ENCODE measurements at places on chromosomes 4 and X.

GRCh38 chrX:46624090-46624786, 50.7 kb downstream of the CHST7 start:
- no peak for DNase-seq

GRCh38 chrX:46333550-46333949, 211.7 kb downstream of the ZNF674 start:
- no peak for DNase-seq

GRCh38 chr4:169957785-169958184, 68.4 kb downstream of the MFAP3L start:
- DNase-seq = no peak

DNA sequence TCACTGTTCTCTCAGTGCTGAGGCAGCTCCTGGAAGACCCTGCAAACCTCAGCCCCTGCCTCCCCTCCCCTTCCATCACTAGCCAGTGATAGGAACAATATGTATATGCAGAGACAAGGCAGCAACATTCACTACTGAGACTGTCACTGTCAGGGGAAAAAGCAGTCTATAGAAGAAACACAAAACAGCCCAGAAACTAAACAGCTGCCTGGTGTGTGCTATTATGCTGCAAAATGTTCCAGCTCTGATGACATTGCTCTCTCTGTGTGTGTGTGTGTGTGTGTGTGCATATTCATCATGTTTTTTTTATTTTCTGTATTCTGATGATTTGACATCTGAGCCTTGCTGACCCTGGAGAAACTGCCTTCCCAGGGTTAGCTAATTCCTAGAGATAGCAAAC, 147.2 kb downstream of the SPATA18 start:
- no peak for DNase-seq

- no peak for DNase-seq
These were observed 158.2 kb downstream of the C4orf33 start for GRCh38 chr4:129254126-129254525.

GRCh38 chrX:153778181-153778580, 2.7 kb upstream of the SRPK3 start:
- no peak for DNase-seq

- DNase-seq = no peak
These were observed 2.8 kb downstream of the SOD3 start for GRCh38 chr4:24798036-24798610.

- no peak for DNase-seq
These were observed 177.0 kb upstream of the ATP6AP2 start for GRCh38 chrX:40403757-40404156.

GRCh38 chr4:176614793-176615192, 177.9 kb downstream of the VEGFC start:
- no peak for DNase-seq

- DNase-seq = no peak
These were observed 144.8 kb downstream of the MAD2L1 start for GRCh38 chr4:119921830-119922229.

GRCh38 chrX:153954558-153955227, 10.2 kb upstream of the RENBP start:
- DNase-seq = no peak

DNA sequence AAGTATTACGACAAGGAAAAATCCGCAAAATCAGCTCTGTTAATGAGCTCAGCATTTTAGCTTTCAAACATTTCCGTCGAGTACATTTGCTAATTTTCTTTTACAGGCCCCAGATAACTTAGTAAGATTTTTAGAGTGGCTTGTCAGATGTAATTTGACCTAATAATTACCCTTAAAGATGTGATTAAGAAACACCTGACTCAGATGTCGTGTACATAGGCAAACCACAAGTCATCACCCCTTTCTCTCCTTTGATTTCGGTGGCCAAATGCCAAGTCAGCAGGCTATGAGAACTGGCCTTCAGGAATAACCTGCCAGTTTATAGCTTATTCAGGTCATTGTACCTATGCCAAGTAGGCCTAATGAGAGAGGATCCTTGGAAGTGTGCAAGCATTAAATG, 369.6 kb downstream of the PCDH7 start:
- peak; percentile 99 for DNase-seq

GRCh38 chrX:30938295-30938694, 49.2 kb upstream of the TAB3 start:
- no peak for DNase-seq

DNA sequence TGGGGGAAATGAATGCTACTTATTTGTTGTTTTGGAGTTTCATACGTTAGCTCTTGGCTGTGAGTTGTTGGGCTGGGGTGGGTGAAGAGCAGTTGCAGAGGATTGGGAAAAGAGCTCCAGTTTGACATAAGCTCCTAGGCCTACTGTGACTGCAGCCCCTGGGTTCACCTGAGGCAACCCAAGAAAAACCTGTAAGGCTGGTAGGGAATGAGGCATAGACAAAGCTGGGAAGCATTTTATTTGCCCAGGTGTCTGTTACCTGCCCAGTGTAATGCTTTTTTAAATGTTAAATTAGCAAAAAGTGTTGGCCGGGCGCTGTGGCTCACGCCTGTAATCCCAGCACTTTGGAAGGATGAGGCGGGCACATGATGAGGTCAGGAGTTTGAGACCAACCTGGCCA, 160.0 kb downstream of the FHIP1A start:
- DNase-seq = no peak

GRCh38 chr4:12555011-12555410, 929.1 kb downstream of the RAB28 start:
- no peak for DNase-seq

GRCh38 chr4:18185491-18185890, 163.9 kb upstream of the LCORL start:
- DNase-seq = no peak

DNA sequence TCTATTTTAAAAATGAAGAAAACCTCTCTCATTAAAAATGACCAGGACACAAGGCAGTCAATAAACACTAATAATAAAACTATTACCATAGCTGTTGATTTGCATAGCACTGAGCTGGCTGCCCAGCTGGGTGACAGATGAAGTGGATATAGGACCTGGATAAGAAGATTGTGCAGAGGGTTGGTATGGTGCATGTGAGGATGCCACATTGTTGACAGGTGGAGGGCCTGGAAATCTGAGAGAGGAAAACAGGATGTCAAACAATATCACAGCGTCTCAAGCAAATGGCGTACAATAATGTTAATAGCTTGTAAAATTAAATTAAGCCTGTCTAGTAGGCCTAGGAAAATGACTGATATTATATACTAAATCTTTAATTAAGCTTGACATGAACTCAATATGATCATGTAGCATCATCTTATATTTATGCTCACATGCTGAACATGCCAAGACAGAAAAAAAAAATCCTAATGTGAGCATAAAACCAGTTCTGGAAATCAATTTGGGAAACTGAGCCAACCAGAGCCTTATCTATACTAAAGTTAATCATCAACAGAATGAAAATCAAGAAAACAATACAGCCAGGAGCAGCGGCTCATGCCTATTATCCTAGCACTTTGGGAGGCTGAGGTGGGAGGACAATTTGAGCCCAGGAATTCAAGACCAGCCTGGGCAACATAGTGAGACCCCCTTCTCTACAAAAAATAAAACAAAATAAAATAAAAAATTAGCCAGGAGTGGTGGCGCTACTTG, 18.6 kb downstream of the SEC24D start:
- no peak for DNase-seq

DNA sequence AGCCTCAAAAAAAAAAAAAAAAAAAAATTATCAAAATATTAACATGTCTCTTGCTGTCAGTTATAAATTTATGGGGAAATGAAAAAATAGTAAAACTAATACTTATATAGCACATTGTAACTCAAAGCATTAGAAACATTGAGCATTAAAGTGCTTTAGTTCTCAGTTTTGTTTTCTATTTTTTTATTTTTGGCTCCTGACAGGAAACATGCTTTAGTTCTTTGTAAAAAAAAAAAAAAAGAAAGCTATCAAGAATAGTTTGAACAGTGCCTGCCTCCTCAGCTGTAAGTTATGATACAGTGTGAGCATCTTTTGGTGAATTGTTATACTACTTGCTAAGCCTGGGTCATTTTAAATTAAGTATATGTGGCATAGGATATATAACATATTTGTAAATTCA, 5.1 kb upstream of the CENPC start:
- DNase-seq = no peak

- no peak for DNase-seq
These were observed 58.7 kb upstream of the GPR34 start for GRCh38 chrX:41630091-41630490.

- no peak for DNase-seq
These were observed 115.7 kb downstream of the PWWP3B start for GRCh38 chrX:106283841-106284240.

DNA sequence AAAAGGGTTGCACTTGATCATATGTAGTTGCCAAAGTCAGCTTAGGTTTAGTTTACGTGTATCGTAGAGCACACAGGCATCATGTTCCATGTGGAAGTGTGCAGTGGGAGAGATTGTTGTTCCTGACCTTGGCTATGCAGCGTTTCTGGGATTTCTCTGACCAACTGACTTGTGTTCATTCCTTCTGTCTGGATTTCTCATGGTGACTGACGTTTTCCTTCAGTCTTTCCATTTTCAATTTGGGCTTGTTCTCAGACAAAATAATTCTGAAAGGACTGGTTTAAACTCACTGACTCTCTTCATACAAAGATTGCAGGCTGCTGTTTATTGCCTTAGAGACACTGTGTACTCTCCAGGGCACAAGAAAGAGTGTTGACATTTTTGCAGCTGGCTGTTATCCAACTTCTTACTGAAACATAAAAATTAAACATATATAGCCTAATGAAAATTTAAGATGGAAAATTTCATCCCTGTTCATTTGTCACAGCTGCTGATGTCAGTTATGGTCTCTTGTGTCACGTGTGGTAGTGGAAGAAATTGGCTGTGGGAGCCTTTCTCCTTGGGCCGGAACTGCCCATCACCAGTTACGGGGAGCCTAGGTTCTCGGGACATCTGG, 95.4 kb downstream of the TNIP2 start:
- no peak for DNase-seq

- no peak for DNase-seq
These were observed 66.9 kb downstream of the ARHGEF9 start for GRCh38 chrX:63718010-63718694.

GRCh38 chr4:83320548-83320947, 14.1 kb downstream of the HPSE start:
- no peak for DNase-seq

- no peak for DNase-seq
These were observed 97.1 kb downstream of the NFKB1 start for GRCh38 chr4:102598086-102598761.

GRCh38 chr4:64582492-64582891, 173.2 kb upstream of the TECRL start:
- no peak for DNase-seq

DNA sequence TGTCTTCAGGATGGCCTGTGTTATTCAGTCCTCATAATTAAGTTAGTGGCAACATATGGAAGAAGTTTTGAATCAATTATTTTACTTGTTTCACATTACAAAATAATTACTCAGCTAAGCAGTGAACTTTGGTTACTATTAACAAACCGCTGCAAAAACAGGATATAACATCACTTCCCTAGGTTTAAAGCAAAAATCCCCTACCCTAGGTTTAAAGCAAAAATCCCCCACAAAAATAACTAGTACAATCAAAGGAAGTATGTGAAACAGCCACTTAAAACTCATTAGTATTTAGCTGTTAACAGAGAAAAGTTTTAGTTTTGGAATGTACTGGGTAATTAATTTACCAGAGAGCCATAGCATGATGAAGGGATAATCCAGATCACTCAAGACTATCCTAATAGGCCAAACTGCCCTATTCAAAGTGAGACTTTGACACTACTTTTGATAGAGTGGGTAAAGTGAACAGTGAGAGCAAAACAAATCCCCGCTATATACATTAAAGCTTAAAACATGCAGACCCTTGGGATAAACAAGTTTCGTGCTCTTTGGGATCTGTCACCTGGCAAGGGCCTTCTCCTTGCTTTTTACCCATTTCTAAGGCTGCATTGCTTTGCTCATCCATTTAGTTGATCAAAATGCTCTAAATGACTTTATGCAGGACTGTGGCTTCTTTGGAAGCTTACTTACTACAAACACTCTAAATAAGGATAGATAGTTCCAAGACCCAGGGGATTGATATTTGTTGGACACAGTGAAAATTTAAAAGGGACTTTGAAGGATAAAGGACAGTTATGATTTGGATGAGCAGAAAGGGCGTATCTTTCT, 36.4 kb upstream of the GPR174 start:
- DNase-seq = no peak

DNA sequence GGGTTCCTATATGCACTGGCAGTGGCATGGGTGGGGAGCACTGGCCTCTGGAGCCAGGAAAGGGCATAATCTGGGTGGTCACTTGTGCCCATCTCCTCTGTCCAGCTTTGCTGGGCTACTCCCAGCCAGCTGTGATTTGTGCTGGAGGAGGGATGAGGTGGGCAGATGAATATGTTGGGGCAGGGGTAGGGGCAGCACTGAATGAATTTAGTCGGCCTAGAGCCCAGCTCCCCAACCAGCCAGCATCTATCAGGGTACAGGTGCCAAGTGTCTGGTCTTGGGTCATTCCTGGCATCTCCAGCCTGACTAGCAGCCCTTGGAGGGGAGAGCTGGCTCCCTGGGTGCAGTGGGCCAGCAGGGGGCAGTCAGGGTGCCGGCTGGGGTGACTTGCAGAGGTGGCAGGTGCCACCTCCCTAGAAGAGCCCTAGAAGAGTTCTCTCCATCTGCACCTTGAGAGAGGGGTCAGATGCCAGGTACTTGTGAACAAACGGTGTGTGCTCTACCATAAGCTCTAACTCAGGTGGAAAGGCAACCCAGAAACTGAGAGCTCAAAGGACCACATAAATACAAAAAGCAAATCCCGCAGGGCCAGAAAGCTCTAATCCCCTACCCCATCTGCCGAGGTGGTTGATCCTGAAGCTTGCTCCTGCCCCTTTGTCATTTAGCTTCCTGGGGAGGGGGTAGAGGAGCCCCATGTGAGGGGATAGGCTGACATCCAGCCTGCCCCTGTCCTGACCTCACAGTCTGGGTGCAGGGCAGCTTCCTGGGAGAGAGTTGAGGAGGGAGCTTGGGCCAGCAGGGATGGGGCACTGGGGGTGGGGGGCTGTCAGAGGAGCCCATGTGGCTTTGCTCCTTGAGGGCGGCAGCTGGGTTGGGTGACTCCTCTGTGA, 2.2 kb downstream of the SORCS2 start:
- DNase-seq = no peak

DNA sequence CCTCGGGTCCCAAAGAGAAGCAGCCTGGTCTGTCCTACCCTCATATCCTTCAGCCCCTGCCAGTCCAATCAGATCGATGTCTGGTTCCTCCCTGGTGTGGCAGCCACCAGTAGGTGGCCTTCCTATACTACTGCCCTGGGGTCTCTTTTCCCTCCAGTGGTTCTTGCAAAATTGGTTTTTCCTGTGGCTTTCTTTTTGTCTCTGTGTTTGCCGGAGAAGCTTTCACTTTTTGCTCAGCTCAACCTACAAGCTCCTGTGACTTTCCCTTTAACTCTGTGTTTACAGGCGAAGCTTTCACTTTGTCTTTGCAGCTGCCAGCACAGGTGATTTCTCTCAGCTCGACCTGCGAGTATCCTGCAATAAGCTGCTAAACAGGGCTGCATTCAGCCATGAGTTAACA, 46.8 kb downstream of the UGT2A3 start:
- DNase-seq = no peak

DNA sequence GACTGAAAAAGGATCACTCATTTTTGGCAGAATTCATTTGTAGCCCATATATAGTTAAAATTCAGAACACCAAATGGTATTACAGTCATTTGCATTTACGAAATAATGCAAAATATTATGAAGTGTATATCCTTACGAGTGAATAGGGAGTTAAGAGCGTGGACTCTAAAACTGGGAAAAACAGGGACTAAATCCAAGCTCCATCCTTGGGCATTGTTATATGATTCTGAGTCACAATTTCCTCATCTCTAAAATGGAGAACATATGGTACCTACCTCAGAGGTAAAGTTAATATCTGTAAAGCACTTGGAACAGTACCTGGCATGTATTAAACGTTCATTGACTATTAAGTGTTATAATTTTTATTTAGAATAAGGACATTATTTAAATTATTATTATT, 106.3 kb downstream of the ZAR1 start:
- no peak for DNase-seq
